Hair follicular keratinocyte (primary cell): ENCODE measurements at places on chromosomes 4 and X. TPM values are rescaled to one million over a fixed set of nuclear protein-coding genes. Genes with fewer than 3 reads are reported as not detected.

SLC25A31 gene
- total RNA-seq = not detected in 2 replicates

TMEM31 gene
- total RNA-seq = not detected in 2 replicates

VSIG4 gene
- total RNA-seq = not detected in 2 replicates

ARHGAP36 gene
- total RNA-seq = not detected in 2 replicates

CD40LG gene
- not detected in 2 replicates for total RNA-seq

PAGE2B gene
- total RNA-seq = not detected in 2 replicates

RBM47 gene
- total RNA-seq = 9.9 and 10.6 TPM in 2 replicates

PLXNA3 gene
- total RNA-seq = 2.2 and 10.8 TPM in 2 replicates

MTNR1A gene
- not detected in 2 replicates for total RNA-seq

PFKFB1 gene
- total RNA-seq = 0.27 TPM in 1 of 2 replicates, not detected in the other

CSAG1 gene
- not detected in 2 replicates for total RNA-seq

TRO gene
- 3.9 and 5.3 TPM in 2 replicates for total RNA-seq

UGT2B15 gene
- not detected in 2 replicates for total RNA-seq

L1CAM gene
- total RNA-seq = 3.0 and 9.4 TPM in 2 replicates

IRAK1 gene
- total RNA-seq = 136 and 159 TPM in 2 replicates
